ENCODE measurements at places on chromosomes 3 and 15.

DNA sequence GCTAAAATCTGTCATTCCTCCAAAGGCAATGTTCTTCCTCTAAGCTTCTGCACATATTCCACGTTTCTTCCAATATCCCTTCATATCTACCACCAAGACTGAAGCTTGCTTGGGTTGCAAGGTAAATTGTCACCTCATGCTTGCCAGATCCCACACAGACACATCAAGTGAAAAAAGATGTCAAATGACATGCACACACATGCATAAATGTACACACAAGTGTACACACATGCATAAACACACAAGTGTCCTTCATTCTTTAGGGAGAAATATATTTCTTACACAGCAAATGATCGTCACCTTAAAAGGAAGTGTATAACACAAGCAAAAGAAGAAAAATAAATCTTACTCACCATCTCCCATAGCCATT, 59.4 kb downstream of the CLASP2 start:
- no peak for DNase-seq

DNA sequence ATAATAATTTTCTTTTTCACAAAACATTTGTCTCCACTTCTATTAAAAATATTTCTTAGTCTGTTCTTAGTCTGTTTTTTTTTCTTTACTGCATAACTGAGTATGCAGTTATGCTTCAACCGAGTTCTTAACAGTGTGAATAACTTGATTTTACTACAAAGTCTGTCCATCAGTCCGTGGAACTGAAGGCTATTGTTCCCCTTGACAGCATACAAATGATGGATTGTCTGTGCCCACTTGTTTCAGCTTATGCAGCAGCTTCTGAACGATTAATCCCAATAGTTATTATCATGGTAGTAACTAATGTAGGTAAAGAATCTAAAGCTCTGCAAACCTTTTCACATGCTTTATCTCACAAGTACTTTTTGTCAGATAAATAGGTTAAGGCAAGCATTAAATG, 150.7 kb downstream of the SSR3 start:
- no peak for DNase-seq

GRCh38 chr3:64530434-64531049, 157.3 kb downstream of the ADAMTS9 start:
- no peak for DNase-seq

- no peak for DNase-seq
Observed at GRCh38 chr3:13147344-13147743, 74.1 kb upstream of the IQSEC1 start.

- peak; percentile 66 for DNase-seq
Observed at GRCh38 chr3:147661916-147662315, 252.8 kb downstream of the ZIC1 start.

DNA sequence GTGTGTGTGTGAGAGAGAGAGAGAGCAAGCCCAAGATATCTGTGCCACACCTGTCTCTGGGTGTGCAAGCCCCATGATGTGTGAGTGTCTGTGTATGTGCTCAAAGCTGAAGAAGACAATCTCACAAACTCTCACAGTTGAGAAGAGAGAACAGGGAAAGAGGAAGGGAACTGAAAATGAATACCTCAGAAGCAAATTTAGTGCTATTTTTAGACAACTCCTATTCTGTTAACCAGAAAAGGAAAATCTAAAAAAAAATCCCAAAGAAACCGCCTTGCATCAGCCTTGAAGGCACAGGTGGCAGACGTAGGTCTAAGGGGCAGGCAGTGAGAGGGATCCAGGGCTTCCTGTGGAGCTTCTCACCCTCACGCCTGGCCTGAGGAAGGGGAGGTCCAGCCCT, 47.8 kb downstream of the ATP2B2 start:
- no peak for DNase-seq

DNA sequence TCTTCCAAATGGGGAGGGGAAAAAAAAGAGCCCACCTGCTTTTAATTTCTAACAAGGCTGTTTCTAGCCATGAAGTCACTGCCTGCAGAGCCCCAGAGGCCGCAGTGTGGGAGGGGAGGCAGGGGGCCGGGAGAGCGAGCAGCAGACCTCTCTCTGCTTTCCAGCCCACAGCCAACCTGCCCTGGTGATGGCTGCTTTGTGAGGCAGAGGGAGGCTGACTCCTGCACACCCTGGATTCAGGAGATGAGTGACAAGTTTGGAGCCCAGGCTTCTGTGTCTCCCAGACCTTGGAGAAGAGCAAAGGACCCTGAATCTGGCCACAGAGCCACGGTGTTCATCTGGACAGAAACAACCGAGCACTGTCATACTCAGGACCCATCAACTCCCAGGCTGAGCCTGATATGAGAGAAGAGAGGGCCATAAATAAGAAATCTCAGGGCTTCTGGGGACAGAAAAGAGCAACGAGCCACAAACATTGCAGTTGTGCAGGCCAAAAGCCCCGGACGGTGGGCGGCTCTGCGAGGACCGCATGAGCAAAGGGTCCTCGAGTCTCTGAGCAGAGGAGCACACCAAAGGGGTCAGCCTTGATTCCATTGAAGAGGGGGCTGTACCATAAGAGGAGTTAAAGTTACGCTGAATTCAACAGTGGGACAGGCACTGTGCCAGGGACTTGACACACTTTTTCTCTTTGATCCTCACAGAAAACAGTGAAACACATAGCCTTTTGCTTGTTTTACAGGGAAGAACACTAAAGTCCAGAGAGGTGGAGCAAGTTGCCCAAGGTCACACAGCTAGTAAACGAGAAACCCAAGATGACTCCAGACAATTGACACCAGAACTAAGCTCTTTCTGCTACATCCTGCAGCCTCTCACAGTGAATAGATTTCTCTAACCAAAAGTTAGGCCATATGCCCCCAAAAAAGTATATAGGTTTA, 97.2 kb downstream of the SEMA5B start:
- DNase-seq, result no peak

DNA sequence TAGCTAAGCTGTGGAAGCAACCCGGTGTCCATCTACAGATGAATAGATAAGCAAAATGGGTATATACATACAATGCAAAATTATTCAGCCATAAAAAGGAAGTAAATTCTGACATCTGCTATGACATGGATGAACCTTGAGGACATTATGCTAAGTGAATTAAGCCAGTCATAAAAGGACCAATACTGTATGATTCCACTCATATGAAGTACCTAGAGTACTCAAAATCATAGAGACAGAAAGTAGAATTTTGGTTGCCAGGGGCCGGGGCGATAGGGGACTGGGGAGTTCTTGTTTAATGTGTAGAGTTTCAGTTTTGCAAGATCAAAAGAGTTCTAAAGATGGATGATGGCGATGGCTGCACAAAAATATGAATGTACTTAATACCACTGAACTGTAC, 10.3 kb downstream of the EID1 start:
- DNase-seq, result no peak

DNA sequence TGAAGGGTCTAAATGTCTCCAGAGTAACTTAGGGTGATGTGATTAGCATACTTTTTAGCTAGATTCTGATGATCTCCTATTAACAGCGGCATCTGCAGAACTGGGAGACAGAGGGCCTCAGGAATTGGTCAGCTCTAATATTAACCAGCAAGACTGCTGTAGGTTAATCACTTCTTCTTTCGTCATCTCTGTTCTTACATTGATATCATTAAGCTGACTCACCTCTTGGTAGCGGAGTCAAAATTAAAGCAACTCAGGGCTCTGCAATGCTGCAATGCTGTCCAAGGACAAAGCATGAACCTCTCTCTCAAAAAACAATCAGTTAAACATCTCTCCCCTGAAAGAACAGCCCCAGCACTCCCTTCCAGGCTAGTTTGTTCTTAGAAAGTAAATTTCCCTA, 57.5 kb upstream of the TRA2B start:
- DNase-seq, result no peak

GRCh38 chr3:13452490-13453335, 27.4 kb upstream of the HDAC11 start:
- DNase-seq, result no peak

DNA sequence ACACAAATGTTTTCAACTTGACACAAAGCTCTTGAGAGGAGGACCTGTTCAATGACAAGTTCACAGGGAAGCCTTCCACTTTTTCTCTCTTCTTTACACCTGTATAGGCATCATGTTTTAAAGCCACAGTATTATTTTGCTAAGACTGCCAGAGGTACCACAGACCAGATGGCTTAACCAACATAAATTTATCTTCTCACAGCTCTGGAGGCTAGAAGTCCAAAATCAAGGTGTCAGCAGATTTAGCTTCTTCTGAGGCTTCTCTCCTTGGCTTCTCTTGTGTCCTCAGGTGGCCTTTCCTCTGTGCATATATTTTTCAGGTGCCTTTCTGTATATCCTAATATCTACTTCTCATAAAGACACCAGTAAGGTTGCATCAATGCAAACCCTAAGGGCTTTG, 435.2 kb upstream of the GBE1 start:
- no peak for DNase-seq

- no peak for DNase-seq
Observed at GRCh38 chr15:88625943-88626741, 5.0 kb downstream of the AEN start.

- DNase-seq, result no peak
Observed at GRCh38 chr3:177041730-177042551, 155.3 kb downstream of the TBL1XR1 start.

DNA sequence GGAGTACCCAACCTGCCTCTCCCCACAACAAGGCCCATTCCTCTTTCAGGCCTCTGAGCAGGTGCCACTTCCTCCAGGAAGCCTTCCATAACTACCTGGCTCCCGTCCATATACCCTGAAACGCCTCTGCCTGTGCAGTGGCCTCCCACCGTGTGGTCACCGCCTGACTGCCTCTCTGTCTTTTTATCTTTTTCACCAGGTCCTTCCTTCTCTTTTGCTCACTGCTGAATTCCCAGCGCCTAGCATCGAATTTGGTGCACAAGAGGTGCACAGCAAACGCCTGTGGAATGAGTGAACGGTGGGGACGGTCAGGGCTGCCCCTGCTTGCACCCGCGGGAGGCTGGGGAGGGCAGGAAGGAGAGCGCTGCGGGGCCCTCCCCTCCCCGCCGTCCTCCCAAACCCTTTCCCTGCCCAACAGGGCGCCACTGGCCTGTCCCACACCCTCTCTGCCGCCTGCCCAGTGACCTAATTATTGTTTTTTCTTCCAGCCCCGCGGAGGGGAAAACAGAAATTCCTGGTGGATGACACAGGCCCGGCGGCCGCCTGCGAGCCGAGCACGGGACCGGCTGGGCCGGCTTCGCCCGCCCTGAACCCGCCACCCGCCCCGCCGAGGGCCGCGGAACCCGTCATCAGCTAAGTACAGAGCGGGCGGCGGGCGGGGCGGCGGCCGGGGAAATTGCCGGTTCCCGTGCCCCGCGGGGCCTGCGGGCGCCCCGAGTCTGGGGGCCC, 140.1 kb downstream of the SMAD6 start:
- no peak for DNase-seq

DNA sequence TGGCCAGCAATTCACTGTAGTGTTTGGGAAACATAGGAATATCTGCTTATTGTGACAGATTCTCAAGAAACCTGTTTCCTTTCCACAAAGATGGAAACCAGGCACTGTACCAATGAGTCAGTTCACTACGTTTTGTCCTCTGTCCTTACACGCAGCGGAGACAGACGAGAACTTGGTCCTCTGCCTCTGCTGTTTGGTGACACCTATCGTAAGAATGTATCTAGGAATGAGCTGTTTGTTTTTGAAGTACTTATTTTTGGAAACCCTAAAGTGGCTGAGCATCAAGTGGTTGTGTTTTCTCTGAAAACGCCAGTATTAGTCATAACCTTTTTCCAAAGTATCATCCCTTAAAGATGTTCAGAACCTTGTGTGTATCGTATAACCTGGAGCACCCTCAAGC, 93.0 kb downstream of the PGPEP1L start:
- DNase-seq, result no peak

- no peak for DNase-seq
Observed at GRCh38 chr3:127092368-127092767, 100.6 kb upstream of the PRR23E start.

DNA sequence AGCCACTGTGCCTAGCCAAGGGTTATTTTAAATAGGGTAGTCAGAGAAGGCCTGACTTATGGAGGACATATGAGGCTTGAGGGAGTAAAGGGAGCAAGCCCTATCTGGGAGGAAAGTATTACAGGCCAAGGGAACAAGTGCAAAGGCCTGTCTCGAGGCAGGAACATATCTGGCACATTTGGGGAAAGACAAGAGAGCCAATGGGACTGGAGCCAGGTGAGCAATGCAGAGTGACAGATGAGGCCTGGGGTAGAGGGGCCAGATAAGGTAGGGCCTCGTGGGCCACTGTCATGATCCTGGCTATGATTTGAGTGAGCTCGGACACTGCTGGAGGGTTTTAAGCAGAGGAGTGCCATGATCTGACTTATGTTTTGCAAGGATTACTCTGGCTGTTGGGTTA, 43.8 kb downstream of the DCP1A start:
- no peak for DNase-seq

DNA sequence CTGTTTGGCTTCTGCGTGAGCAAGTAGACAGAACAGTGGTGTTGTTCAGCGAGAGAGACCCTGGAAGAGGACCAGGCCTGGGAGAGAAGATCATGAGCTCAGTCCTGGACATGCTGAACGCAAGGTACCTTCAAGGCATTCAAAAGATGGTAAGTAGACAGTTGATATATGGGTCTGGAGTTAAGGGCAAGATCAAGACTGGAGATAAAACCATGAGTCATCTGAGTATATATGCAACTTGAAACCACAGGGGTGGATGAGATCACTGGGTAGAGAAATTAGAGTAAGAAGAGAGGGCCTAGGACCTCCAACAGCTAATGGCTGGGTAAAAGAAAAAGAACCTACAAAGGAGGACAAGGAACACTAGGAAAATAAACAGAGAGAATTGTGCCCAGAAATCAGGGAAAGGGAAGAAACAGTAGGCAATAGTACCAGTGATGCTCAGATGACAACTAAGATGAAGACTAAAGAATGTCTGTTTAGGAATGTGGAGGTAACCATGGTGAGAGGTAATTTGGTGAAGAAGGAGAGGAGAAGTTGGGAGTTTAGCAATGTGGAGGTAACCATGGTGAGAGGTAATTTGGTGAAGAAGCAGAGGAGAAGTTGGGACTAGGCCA, 343.2 kb upstream of the ADAMTS9 start:
- no peak for DNase-seq

- no peak for DNase-seq
Observed at GRCh38 chr3:184389935-184390528, 10.2 kb downstream of the CHRD start.

- DNase-seq, result no peak
Observed at GRCh38 chr3:49313896-49314688, 25.8 kb downstream of the USP4 start.

GRCh38 chr15:66952756-66953522, 112.5 kb upstream of the SMAD3 start:
- no peak for DNase-seq

GRCh38 chr3:55588146-55588765, 101.2 kb upstream of the WNT5A start:
- DNase-seq, result no peak

DNA sequence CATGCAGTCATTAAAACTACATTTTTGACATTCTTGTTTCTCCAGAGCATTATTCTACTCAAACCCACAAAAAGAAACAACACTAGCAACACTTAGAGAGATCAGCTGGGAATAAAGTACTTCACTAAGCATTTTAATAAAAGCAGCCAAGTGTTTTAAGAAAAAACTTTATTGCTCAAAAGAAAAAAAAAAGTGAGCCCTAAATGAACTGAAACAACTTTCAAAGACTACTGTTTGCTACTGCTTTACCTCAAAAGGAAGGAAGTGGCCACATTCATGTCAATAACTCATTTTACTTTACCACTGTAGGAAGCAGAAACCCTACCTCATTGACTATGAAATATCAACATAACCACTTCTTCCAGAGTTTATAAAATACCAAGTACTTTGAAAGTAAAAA, 91.3 kb downstream of the UACA start:
- DNase-seq, result no peak
